Activated CD4-positive, alpha-beta T cell treated with anti-CD3 and anti-CD28 coated beads, Interleukin-2, amount 50 U/mL, for 16 hours (primary cell): ENCODE measurements at places on chromosomes 2 and 18.

- DNase-seq = no peak
These were observed 4.7 kb downstream of the EEF1B2 start for GRCh38 chr2:206164261-206164862.

DNA sequence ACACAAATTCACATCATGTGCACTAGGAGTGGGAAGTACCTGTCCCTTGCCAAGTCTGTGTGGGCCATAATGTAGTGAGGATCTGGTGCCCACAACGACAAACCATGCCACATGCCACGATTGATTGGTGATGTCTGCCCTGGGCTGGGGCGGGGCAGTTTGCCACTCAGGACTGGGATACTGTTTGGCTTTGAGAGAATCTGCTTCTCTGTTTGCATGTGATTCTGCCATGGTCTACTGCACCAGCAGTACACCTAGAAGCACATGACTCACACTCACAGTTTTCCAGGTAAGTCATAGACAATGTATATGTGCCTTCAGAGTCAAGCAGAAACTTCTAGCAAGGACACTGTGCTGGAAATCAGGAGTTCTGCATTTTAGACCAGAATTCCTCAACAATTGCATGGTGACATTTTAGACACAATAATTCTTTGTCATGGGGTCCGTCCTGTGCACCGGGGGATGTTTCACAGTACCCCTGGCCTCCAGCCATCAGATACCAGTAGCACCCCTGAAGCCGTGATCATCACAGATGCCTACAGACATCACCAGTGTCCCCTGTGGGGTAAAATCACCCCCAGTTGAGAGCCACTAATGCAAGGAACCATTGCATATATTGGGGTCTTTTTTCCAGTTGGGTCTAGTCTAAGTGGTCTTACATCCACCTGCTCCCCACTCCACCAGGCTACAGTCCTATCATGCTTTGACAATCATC is 278.3 kb downstream of the EIPR1 start:
- no peak for DNase-seq

- DNase-seq = no peak
These were observed 262.5 kb downstream of the KCNJ3 start for GRCh38 chr2:154960802-154961583.

DNA sequence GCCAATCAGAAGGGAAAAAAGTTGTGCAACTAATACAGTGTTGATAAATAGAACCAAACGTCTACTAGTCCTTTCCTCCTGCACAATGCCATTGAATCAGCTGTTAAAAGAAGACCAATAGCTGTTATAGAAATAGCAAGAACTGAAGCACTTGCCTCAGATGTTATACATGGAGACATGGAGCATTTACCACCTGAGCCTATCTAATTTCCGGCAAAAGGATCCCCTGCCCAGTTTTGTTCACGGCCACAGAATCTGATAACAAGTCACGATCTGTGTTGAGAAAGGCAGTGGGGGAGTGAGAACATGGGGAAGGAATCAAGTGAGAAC is 285.4 kb downstream of the ZEB2 start:
- DNase-seq = peak; percentile 68

DNA sequence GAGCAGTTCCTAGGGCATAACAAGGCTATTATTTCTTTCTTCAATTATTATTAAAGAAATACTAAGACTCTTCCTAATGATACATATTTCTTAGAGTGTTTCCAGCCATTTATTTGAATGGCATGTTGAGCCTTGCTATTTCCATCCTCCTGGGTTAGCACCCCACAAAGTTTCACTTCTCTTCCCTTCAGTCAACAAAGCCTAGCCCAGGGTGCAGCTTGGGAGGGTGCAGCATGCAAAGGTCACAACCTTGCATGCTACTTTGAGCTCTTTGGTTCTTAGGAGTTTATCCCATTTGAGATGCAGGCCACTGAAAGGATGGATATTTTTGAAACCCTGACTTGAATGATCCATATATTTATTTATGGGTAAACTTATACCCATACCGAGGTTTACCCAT is 454.4 kb upstream of the MEIS1 start:
- no peak for DNase-seq

GRCh38 chr2:98901702-98902101 is 34.3 kb downstream of the CRACDL start:
- no peak for DNase-seq
